ENCODE measurements at places on chromosomes 5 and 9.

DNA sequence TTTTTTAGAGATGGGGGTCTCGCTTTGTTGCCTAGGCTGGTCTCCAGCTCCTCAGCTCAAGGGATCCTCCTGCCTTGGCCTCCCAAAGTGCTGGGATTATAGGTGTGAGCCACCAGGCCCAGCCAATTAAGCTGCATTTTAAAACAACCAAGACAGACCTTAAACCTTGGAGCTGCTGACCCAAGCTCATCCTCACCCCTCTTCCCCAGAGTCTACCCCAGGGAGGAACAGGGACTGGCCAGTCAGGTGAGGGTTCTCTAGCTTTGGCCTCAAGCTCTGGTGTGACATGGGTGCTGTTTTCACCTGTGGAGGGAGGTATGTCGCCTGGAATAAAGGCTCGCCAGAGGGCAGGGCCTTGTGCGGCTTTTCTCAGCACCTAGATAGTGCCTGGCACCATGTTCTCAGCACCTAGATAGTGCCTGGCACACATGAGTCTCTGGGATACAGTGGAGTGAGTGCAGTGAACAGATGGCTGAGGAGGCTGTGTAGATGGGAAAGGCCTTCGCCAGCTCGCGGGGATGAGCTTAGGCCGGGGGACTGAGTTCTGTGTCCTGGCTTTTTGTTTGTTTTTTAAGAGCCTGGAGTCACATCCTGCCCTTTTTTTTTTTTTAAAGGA lies 7.4 kb downstream of the CDK9 start:
- no peak for DNase-seq

DNA sequence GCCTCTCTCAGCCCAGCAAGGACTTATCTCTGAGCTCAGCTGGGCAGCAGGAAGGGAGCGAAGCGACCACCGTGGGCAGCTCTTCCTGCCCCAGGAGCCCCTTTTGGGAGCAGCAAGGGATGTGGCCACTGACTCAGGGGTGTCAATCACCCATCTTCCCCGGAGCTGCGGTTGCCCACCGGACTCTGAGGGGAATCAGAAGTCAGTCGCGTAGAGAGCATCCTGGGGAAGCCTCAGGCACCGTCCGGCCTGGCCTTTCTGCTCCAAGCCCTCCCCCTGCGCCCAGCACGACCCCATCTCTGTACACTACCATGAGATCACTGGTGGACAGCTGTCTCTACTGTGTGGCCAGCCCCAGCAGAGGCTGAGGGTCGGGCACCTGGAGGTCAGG lies 24.6 kb downstream of the GFI1B start:
- DNase-seq = no peak

GRCh38 chr5:116778032-116778431 lies 203.4 kb upstream of the SEMA6A start:
- no peak for DNase-seq

DNA sequence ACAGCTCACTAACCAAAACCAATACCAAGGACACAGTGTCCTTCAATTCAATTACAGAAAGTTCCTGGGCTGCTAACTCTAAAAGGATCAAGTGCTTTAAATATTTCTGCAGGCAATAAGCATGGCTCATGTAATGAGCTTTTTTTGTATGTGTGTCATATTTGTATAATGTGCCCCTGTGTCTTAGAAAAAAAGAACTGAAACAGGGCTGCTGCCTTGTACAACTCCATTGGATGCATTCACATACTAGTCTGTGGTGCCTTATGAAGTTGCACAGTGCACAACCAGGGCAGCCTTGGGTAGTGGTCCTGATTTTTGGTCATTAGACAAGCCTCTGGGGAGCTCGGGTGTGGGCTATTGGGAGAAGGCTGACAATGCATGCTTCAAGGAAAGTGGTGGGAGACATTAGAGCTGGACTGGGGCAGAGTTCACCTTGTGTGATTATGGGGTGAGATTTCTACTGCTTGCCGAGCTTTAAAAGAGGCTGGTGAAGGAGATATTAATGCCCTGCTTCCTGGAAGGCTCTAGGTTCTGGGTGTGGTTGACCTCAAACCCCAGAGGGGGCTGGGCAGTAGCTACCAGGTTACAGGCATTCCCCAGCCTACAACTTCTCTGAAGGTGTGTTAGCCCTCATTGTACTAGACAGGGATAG lies 3.6 kb upstream of the CPEB4 start:
- no peak for DNase-seq

DNA sequence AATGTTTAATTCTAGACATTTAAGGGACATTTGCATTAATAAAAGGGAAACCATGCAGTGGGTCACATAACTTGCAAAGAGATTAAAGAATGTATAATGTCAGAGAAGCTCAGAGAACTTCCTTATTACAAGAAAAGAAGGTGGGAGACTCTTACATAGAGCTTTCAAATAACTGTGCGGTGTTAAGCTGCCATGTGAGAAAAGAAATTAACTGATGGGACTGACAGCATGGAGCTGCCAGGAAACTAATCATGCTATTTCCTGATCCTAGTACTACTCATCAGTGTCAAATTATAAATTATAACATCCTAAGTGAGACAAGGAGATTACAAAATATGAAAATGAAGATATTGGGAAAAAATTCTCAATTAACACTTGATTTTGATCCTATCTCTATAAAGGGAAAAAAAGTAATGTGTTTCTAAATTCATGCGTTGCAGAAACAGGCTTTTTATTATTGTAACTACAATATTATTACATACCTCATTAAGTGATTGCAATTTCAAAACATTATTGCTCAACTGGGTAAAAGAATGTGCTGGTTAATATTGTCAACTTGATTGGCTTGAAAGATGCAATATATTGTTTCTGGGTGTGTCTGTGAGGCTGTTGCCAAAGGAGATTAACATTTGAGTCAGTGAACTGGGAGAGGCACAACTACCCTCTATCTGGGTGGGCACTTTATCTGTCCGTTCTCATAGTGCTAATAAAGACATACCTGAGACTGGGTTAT lies 609.5 kb upstream of the NUDT12 start:
- DNase-seq = no peak

- DNase-seq = peak; percentile 61
Observed at GRCh38 chr9:113677057-113677456, 199.1 kb upstream of the ZNF618 start.

GRCh38 chr5:129481161-129481560 lies 21.1 kb downstream of the ADAMTS19 start:
- no peak for DNase-seq

DNA sequence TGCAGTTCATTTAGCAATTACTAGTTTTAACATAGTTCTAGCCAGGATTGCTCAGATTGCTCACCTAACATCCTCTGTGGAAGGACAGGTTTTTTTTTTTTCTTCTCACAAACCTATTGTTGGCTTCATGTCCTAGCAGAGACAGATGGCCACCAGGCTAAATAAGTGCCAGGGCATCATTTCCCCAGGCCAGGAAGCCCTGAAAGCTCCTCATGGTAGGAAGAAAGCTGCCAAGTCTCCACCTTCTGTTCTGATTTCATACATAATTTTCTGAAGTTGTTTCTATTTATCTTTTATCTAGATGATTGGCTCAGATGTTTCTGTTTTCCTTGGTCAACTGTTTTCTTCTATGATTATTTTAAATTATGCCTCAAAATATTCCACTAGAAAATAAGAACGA lies 31.0 kb downstream of the EFCAB9 start:
- no peak for DNase-seq

DNA sequence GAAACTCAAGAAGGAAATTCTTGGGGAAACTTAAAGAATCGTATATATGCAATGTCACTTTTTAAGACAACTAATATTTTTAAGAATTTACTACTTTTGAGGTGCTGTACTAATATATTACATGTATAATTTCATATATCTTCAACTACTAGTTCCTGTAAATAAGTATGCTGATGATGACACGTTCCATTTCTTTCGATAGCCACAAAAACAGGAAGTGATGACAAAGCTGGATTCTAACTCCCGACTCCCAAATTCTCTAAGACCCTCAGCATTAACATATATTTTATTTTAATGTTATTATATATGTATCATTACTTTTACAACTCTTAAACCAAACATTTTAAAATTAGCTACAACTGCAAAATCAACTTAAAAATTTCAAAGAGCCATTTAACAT lies 74.8 kb downstream of the STK32A start:
- no peak for DNase-seq

DNA sequence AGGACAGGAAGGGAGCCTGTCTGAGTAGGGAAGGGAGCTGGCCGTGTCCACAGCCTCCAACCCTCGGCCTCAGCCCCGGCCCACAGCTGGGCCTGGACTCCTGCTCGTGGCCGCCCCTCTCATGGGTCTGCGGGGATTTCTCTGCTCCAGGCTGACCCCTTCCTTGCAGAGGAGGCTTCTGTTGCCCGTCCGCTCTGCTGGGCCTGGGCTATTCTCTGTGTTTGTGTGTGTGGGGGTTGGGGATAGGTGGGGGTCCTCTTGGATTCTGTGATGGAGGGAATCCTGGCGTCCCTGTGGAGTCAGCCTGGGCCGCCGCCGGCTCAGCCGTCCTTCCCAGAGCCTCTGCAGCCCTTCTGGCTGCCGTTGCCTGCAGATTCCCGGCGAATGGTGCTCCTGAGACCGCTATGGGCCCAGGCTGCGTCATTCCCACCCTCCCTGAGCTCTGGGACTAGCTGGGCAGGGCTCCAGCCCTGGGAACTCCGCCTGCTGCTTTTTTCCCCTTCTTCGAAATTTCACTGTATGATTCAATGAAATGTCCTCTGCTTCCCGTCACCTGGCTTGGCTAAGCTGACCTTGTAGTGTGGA lies 64.2 kb downstream of the FGF18 start:
- DNase-seq = peak; percentile 86

- DNase-seq = no peak
Observed at GRCh38 chr9:123550012-123550411, 194.0 kb downstream of the CRB2 start.

GRCh38 chr5:151195622-151196021 lies 28.3 kb downstream of the CCDC69 start:
- DNase-seq = peak; percentile 82

DNA sequence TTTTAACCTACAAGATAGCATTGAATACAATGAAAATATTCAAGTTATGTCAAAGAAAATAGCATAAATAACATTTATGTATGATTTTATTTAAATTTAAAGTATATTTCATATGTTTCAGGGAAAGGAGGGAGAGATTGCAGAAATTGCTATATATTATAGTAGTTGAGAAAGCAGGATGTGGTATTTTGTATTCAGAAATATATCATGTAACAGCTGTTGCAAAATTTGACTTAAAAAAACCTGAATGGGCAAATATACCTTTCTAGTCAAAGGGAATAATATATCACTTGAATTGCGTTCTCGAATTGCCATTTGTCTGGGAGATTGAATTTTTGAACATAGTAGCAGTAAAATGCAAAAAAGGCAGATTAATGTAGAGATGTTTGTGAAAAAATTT lies 80.6 kb downstream of the PAM start:
- DNase-seq = no peak

- DNase-seq = peak; percentile 93
Observed at GRCh38 chr9:5499889-5500398, 10.4 kb upstream of the PDCD1LG2 start.

DNA sequence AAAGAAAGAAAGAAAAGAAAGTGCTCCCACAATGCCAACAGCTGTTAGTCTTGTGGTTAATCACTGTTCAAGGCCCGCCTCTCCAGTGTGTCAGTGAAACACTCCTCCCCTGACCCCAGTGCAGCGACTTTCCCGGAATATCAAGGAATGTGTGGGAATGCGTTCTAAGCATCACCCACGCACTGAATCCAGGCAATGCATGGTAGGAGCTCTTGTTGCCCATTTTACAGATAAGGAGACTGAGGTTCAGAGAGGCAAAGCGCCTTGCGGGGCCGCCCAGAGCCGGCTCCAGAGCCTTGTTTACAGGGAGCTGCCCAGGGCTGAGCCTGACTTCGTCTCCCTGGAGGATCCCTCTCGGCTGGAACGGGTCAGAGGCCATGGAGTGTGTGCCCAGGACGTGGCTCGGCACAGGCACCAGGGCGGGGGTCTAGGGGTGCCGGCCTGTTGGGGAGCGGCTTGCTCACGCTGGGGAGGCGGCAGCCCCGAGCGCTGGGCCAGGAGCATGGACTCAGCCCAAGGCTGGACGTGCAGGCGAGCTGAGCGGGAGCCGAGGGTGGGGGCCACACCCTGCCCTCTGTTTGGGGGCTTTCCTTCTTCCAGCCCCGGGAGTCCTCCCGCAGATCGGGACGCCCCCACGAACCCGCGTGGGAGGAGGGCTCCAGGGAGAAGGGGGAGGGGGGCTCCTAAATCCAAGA lies 823 bp downstream of the ST6GALNAC6 start:
- DNase-seq = peak; percentile 93

- no peak for DNase-seq
Observed at GRCh38 chr5:150181766-150182545, 7.9 kb upstream of the SLC6A7 start.

DNA sequence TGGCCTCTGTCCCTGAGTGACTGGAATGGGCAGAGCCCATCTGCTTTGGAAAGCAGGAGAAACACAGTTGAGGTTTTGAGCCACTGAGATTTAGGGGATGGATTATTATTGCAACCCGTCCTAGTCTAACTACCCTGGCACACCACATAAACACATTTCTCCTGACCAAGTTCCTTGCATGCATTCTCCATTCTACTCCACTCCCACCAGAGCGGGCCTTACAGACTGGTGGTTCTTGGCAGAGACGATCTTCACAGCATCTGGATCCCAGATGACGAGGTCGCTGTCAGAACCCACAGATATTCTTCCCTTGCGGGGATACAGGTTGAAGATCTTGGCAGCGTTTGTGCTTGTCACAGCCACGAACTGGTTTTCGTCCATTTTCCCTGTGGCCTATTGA lies 111.0 kb downstream of the DPYSL3 start:
- DNase-seq = no peak

- no peak for DNase-seq
Observed at GRCh38 chr9:3675946-3676345, 150.1 kb upstream of the RFX3 start.

- peak; percentile 46 for DNase-seq
Observed at GRCh38 chr5:42995360-42995751, 44.8 kb downstream of the ANXA2R start.

DNA sequence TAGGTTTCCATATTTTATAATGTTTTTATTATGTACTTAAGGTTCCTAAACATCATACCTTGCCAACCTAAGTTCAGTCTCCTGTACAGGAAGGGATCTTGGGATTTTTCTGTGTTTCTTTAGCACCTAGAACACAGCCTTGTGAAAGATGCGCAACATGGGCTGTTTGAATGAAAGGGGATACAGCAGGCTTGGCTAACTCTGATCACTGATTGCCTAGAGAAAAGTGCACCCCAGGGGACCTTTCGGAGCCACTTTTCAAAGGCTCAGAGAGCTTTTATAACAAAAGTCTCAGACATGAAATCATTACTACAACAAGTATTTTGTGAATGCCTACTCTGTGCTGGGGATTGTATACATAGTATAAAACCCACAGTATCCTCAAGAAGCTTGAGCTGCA lies 261.6 kb downstream of the BNC2 start:
- DNase-seq = no peak

DNA sequence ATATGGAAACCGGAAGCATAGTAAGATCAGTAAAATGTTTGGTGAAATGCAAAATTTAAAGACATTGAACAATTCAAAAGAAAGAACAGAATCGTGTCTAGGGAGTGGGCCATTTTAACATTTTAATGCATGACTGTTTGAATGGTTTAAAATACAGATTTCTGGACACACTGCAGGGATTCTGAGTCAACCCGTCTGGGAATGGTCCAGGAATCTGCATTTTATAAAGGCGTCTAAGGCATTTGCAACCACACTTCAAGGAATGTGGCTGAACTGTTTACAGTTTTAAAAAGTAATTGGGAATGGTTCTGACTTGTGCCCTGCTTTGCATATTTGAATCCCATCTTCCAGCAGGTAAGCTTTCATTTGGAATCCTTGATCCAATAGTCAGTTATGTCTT lies 811.7 kb upstream of the WWC1 start:
- no peak for DNase-seq

- DNase-seq = no peak
Observed at GRCh38 chr5:142829801-142830220, 59.6 kb downstream of the ARHGAP26 start.

GRCh38 chr5:54533541-54534190 lies 16.1 kb downstream of the SNX18 start:
- DNase-seq = no peak
